ENCODE measurements at places on chromosomes 6 and 20.

- DNase-seq: no peak
Measured at GRCh38 chr20:52402514-52402913, 210.9 kb upstream of the ZFP64 start.

GRCh38 chr6:146456886-146457285 lies 86.7 kb upstream of the RAB32 start:
- no peak for DNase-seq

DNA sequence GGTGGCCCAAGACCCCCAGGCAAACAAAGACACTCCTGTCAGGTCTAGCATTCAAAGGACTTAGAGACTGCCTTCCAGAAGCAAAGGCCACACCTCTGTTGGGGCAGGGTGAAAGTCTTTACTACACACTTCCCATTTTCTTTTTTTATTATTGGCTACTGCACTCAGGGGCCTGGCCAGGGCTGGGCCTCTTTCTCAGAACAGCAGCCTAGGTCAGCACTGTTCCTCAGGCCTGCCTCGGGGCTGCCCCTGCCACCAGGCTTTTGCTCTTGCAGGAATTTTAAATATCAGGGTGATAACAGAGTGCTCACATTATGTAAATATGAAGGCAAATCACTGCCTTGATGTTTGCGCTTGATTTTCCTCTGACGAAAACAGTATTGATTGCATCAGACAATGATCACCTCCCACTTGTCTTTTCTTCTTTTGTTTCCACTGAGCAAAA lies 18.5 kb downstream of the GSTA4 start:
- peak; percentile 70 for DNase-seq

GRCh38 chr6:422433-423054 lies 31.0 kb downstream of the IRF4 start:
- peak; percentile 72 for DNase-seq

- DNase-seq: no peak
Measured at GRCh38 chr20:13166011-13166410, 55.1 kb upstream of the ISM1 start.

- DNase-seq: no peak
Measured at GRCh38 chr6:118660218-118660569, 8.8 kb upstream of the CEP85L start.

GRCh38 chr20:17854307-17854903 lies 114.2 kb downstream of the SNX5 start:
- DNase-seq: no peak

DNA sequence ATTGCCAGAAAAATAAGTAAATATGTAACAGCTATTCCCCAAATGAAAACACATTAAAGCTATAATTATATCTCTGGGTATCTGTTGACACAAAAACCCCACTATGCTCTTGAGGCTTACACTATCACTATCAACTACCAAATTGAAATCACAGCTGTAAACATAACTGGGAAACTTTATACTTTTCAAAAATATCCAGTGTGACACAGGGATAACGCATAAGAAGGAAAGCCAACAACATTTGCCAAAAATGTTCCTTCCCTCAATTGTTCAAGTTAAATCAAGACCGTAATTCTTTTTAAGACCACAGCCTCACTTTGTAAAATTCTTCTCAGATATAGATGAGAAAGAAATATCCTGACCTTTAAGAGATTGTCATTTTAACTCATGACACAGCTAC lies 3.1 kb downstream of the ZHX3 start:
- no peak for DNase-seq

DNA sequence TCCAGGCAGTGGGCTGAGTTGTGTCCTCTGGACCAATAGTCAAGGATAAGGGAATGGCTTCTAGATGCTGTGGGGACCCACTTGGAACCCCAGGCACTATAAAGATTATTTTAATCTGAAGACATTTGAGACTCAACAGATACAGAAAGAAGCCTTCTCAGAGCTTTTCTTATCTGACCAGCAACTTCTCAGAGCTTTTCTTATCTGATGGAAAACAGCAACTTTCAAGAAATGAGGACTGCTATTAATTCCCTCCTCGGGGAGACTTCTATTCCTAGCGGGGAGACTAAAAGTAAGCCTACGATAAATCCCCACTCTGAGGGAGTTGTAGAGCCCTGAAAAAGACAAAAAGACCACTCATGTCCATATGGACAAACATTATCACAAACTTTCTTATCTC lies 160.5 kb downstream of the RNASET2 start:
- DNase-seq: no peak

DNA sequence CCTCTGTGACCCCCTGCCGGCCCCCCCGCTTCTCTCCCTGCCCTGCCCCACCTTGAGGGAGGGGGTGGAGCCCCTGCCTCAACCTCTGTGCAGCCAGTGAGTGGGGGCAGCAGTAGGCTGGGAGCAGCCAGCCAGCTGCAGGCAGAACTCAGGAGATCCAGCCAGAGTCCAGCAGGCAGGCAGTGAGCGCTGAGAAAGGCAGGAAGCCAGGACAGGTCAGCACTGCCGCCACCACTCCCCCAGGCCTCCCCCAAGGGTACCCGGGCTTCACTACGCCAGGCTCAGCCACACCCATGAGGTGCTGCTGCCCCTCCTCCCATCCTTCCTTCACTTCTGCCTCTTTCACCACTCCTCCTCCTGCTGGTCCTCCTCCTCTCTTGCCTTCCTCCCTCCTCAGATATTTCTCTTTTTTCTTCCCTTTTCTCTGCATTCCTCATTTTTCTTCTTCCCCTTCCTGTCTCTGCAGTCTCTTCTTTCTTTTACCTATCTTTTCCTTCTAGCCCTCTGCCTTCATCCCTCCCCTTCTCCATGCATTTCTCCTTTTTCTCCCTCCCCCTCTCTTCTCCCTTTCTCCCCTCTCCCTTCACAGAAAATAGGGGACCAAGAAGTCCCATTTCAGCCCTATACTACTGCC lies 11.5 kb downstream of the TMEM63B start:
- no peak for DNase-seq

- DNase-seq: no peak
Measured at GRCh38 chr6:42690151-42690702, 32.2 kb downstream of the PRPH2 start.

GRCh38 chr20:7908905-7909304 lies 31.4 kb downstream of the HAO1 start:
- no peak for DNase-seq

DNA sequence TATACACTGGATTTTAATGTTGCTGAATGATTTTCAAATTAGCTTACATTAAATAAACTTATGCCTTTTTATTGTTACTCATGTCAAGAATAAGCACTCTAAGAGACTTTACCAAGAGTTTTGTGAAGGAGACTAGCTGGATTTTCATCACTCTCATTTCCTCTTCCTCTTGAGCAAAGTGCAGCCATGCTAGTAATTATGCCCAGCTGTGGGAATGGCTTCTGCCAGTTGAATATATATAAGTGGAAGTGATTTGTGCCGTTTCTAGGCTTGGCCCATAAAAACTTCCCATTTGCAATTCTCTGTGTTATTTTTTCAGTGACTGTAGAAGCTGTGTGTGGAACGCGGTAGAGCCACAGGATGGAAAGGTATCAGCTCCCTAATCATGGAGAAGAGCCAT lies 255.8 kb downstream of the HDGFL1 start:
- peak; percentile 86 for DNase-seq

DNA sequence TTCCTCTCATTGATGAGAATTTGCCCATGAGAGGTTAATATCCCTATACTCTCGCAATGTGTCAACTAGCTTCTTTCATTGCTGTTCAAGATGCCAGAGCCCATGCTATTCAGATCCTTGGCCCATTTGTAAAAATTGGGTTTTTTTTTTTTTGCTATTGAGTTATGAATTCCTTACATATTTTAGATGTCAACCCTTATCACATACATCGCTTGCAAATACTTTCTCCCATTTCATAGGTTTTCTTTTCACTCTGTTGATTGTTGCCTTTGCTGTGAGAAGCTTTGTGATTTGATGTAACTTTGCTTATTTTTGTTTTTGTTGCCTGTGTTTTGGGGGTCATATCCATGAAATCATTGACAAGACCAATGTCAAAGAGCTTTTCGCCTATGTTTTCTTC lies 32.2 kb upstream of the IPCEF1 start:
- DNase-seq: no peak

DNA sequence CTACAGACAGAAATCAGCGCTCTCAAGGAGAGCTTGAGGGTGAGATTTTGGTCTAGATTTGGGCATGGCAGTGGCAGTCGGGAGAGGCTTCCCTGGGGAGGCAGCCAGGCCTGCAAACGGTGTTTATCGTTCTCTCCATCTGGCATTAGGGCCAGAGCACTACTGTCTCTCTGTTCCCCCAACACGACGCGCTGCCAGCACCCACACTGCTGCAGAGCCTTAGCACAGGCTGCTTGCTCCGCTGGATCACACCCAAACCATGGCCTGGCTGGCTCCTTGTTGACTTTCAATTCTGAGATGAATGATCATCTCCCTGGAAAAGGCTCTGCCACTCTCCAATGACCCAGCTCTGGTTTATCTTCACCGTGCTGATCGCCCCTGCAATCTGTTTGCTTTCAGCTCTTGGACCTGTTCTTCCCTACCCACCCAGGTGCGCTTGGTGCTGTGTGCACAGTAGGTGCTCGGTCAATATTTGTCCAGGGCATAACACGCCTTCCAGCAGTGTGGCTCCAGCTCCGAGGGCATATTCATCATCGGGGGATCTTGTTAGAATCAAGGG lies 106.1 kb downstream of the TFAP2C start:
- no peak for DNase-seq

DNA sequence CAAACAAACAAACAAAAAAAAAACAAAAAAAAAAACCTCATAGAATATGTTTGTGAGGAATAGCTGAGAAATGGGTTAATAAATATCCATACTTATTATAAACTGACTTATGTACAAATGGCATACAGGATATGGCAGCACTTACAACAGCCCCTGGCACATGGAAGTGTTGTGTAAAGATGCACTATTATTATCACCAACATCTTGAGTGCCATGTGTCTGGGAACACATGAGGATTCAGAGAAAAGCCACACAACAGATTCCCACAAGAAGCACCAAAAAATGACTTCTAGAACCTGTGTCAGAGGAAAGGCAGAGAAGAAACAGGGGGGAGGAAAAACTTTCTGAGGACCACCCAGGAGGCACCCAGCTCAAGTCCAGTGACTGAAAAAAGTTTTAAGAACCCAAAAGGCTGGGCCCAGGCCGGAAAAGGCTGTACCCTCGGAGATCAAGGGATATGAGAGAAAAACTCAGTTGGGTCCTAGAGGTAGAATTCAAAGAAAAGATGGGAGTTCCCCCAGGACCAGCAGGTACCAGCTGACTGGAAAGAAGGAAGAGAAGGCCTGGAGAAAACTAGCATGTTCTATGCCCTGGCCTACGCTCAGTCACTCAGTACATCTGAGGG lies 9.4 kb upstream of the TAF8 start:
- DNase-seq: no peak

GRCh38 chr20:32978009-32978335 lies 26.3 kb downstream of the SUN5 start:
- no peak for DNase-seq

- no peak for DNase-seq
Measured at GRCh38 chr6:7172649-7173048, 64.9 kb downstream of the RREB1 start.

DNA sequence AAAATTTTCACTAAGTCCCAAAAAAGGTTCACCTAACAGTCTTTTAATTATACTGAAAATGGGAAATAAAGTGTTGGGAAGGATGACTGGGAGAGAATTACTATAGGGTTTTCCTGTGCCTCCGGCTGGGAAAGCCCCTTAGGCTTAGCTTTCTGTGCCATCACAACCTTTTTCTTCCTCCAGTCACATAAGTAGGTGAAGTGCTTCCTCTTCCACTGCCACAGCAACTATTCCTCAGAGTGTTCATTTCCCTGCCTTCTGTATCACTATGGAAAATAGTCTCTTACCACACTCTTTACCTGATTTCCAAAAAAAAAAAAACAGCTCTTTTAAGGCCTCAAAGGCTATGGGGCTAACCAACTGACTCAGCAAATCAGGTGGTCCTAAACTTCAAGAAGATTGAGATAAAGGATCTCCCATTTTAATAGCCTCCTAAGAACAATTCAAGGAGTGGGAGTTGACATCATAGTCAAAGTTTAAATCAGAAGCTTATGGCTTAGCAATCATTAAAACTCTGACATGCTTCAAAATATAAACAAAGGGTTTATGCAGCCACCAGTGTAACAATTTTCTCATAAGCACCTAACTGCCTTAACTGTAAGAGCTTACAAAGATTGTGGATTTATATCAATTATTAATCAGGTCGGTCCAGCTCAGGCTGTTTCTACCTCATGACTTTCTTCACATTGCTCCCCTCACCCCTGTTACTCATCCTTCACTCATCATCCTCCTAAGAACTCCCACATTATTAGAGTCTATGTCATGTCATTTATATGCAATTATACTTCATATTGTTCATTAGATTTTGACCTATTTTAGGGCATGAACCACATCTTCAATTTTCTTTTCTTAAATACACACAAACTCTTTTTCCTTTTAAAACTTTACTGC lies 95.3 kb downstream of the RNGTT start:
- no peak for DNase-seq

- no peak for DNase-seq
Measured at GRCh38 chr20:50916257-50916656, 15.0 kb downstream of the ADNP start.

DNA sequence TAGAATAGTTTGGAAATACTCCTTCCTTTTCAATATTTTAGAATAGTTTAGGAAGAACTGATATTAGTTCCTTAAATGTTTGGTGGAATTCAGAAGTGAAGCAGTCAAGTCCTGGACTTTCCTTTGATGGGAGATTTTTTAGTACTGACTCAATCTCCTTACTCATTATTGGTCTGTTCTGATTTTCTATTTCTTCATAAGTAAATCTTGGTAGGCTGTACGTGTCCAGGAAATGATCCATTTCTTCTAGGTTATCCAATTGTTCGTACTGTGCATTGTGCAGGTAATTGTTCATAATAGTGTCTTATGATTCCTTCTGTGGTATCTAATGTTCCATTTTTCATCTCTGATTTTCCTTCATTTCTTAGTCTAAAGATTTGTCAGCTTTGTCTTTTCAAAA lies 138.9 kb downstream of the SYCP2 start:
- no peak for DNase-seq

GRCh38 chr6:155303361-155303870 lies 10.9 kb downstream of the TFB1M start:
- DNase-seq: no peak

- DNase-seq: no peak
Measured at GRCh38 chr20:9884666-9885065, 45.8 kb upstream of the PAK5 start.

DNA sequence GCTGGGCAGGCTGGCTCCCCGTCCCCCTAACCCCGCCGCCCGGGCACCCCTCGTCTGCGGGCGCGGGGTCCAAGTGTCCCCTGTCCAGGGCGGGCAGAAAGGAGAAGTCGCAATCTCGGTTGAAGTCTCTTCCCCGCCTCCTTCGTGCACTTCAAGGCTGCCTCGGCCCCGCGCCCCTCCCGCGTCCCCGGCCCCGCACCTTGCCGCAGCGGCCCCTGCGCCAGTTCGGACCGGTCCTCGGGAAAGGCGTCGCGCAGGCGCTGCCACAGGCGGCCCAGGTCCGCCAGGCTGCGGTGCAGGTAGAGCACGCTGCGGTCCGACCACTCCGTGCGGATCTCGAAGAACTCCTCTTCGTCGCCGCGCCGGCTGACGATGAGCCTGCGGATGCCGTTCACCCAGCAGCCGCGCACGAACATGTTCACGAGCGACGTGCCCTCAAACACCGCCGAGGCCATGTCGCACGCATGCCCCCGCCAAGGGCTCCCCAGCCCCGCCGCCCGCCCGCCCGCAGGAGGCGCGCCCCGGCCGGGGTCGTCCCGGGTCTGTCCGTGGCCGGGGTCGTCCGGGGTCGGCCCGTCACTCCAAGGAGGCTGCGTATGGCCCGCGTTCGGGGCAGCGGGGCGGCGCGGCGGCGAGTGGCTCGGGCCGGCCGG lies at the start of gene PXDC1:
Gene PXDC1, minus strand, starts transcription at position 637 of the 653 bp plus-strand sequence. Its CDS starts 182 bp downstream, at position 455.
- no peak for DNase-seq

- DNase-seq: peak; percentile 41
Measured at GRCh38 chr6:3337521-3338350, 79.0 kb downstream of the PSMG4 start.

GRCh38 chr20:37829128-37829527 lies 73.8 kb upstream of the VSTM2L start:
- no peak for DNase-seq
